Activated gamma-delta T cell (primary cell): ENCODE measurements at places on chromosomes 7 and 10.

- no peak for DNase-seq
Measured at GRCh38 chr7:83413831-83414230, 235.1 kb downstream of the SEMA3E start.

GRCh38 chr7:127114742-127115265, 137.9 kb downstream of the GRM8 start:
- no peak for DNase-seq

DNA sequence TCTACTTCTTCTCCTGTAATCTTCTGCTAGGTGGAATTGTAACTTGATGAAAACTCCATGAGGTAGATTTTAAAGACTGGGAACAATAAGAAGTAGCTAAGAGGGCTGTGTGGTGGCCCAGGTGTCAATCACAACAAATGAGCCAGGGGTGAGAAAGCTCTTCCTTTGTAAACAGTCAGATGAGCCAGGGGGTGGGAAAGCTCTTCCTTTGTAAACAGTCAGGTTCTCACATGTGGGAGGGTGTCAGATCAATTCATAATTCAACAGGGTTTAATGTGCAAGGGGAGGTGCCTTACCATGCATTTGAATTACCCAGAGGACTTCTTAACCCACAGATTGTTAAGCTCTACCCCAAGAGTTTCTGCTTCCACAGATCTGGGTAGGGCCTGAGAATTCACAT, 312.4 kb upstream of the AUTS2 start:
- DNase-seq: no peak

DNA sequence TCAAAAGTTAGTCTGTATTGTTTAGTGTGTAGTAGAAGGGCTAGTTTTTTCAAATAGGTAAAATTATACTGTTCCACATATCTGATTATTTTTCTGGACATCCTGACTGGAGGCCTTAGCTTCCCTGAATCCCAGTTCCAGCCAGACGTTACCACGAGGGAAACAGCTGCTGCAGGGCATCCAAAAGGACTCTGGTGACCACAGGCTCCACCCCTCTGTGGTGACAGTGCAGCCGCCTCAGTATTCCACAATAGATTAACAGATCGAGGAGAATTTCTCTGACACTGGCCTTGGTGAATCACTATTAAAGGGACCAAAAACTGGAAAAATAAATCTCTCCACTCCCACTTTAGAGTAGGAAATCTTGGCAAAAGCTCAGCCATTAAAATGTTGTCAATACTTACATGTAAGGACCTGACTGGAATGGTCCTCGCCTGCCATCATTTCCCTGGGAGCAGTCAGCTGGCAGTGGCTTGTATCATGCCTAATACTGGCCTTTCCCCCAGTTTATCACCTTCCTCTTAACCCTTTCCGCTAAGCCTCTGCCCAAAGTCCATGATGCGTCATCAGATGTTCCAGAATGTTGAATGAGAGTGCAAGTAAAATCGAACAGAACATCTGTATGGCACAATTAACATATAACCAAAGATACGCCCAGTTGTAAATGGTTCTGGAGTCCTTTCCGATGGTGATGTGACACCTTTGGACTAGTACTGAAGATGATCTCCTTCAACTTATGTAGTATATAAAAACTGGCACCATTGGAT, 31.6 kb downstream of the ENO4 start:
- DNase-seq: no peak

GRCh38 chr10:77552252-77552651, 85.4 kb downstream of the KCNMA1 start:
- no peak for DNase-seq

GRCh38 chr10:12360461-12360860, 11.1 kb downstream of the CAMK1D start:
- DNase-seq: no peak

DNA sequence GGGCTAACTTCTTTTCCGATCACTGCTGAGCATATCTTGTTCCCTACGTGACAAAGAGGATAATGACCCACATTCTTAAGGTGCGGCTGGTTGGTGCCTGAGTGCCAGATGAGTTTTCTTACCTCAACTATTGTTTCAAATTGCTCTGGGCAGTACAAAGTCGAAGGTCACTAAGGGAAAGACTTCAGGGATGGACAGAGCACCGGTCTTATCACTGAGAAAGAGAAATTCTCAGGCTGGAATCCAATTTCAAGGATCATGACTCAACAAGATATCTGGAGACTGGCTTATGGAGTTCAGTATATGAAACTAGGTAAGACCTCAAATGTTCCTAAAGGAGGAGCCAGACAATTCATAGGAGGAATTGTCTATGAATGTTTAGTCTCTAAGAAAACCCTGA, 780.3 kb downstream of the SUGCT start:
- DNase-seq: no peak

DNA sequence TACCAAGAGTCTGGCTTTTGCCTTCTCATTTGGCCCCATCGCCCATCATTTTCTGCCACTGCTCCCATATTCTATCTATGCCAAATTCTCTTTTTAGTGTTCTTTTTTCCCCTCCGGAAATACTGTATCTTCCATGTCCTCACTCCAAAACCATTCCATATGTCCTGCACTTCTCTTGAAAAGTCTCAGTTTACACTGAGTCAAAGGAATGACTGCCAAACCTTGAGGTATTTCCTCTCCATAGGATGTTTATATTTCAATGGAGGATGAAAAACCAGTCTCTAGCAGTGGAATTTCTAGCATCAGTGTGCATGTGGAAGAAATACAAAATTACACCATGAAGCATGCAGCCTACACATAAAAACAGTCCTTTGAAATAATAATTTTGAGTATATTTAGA, 121.4 kb upstream of the PHYHIPL start:
- DNase-seq: no peak

DNA sequence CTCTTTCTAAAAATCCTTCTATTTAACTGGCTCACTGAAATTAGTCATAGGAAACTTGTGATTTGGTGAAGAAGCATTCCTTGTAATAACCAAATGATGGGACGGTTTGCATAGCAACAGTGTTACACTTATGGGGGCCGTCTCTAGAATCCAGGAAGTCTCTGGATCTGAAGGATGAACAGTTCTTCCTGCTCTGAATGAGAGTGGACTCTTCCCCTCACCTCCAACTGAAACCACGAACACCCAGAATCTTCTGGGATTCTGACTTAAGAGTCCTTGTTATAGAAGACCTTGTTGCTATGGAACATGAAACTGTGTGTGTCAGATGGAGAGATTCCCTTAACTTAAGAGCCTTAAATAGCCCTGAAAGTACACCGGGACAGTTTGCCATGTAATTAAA, 23.2 kb downstream of the NOLC1 start:
- DNase-seq: no peak

- DNase-seq: no peak
Measured at GRCh38 chr7:7857143-7857583, 111.4 kb upstream of the GLCCI1 start.

GRCh38 chr7:132580717-132581285, 4.5 kb upstream of the PLXNA4 start:
- DNase-seq: no peak

DNA sequence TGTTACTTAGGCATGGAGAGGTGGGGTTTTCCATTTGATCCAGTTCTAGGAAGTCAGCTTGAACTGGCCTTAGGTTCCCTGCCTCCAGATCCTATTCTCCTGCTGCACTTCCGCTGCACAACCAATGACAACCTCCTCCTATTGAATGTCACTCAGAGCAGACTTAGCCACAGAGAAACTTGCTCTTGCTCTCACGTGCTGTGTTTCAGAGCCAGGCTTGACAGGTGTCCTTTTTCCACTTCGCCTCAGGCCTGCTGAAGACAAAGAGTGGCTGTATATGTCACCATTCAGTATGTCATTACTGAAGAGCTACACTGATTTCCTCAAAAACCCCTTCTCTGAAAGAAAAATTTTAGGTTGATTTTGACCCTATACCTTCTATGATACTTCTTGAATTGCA, 115.4 kb upstream of the ETV1 start:
- DNase-seq: no peak

DNA sequence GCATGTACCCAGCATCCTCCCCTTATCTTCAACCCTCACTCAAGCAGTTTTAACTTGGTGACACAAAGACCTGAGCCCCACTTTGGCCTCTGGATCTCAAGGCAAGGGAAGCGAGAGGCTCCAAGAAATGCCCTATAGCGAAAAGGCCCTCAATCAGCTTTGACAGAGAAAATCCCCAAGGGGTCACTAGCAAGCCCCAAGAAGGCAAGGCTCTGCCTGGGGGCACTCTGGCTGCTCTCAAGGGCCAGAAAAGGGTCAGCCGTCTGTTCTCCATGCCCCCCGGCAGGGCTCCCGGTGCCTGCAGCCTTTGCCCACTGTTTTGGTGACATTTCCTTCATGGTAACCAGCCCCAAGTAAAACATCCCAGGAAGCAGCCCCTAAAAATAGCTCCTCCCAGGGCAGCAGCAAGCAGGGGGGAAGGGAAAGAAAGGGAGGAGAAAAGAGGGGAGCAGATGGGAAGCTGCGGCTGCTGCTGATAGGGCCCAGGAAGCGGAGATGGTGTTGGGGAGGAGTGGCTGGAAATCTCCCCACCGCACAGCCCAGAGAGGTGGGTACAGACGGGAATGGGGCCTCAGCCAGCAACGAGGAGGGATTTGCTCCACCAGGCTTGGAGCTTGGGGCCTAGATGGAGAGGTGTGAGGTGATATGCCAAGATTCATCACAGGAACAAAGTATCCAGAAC, 7.1 kb downstream of the CAMK2G start:
- DNase-seq: no peak

DNA sequence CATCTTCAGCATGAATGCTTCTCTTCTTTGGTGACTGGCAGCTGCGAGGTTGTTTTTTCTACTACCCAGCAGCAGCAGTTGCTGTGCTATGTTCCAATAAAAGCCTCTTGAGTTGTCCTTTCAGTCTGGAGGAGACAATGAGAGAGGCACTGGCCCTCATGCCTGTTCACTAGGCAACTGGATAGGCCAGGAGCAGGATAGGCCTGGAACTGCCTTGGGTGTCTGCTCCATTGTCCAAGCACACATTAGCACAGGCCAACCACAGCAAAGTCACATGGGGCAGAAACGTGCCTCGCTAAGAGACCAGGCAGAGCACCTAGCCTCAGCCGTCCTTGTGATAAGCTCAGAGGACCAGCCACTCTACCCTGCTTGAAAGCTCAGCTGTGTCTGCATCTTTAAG, 76.9 kb upstream of the PDCD4 start:
- DNase-seq: no peak

- DNase-seq: no peak
Measured at GRCh38 chr7:19119870-19120486, 2.5 kb upstream of the TWIST1 start.

GRCh38 chr7:106626376-106627164, 34.4 kb downstream of the CCDC71L start:
- no peak for DNase-seq

- no peak for DNase-seq
Measured at GRCh38 chr7:42099066-42099465, 137.9 kb downstream of the GLI3 start.

GRCh38 chr10:129594811-129595210, 127.8 kb downstream of the MGMT start:
- DNase-seq: no peak

DNA sequence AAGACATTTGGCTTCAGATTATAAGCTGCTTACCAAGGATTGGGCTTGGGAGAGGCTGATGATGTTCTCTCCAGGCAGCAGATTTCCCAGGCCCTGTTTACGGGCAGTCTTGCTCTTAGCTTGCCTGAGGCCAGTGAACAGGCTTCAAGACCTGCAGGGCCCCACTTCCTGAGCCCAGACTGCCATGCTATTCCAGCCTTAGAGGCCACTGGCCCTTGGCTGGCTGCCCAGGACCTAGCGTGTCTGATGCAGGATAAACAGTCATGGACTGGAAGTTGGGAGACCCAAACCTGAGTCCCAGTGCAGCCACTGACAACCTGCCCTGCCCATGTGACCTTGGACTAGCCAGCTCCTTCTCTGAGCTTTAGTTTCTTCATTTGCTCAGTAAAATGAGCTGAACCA, 2.9 kb downstream of the PRXL2A start:
- no peak for DNase-seq
